ENCODE measurements at places on chromosomes 4 and X. TPM values are rescaled to one million over a fixed set of nuclear protein-coding genes. Genes with fewer than 3 reads are reported as not detected.

Gene GC
- total RNA-seq, result not detected

Gene FABP2
- total RNA-seq, result not detected

Gene ERAS
- not detected for total RNA-seq

Gene BBS12
- 1.9 TPM for total RNA-seq
